ENCODE measurements at places on chromosomes 4 and X. TPM values are rescaled to one million over a fixed set of nuclear protein-coding genes. Genes with fewer than 3 reads are reported as not detected.
A peak's percentile ranks its signal among the peaks of the same experiment; 100 is the strongest.

Gene ADGRG2
- 2.4 TPM for total RNA-seq

Gene FAT4
- total RNA-seq = 21.3 TPM

Gene PRRG3
- 0.43 TPM for total RNA-seq

Gene TKTL2
- not detected for total RNA-seq

Gene SSX2B
- total RNA-seq = not detected

- no peaks in the 10 kb centered on the region for H3K27me3 ChIP-seq
- no peak overlapping the region for H3K27ac ChIP-seq
- H3K4me1 ChIP-seq = no peaks in the 10 kb centered on the region
Measured at GRCh38 chr4:139619644-139620043, 46.0 kb upstream of the MGST2 start.

GRCh38 chr4:154368060-154368459, 123.5 kb downstream of the DCHS2 start:
- no peaks in the 10 kb centered on the region for H3K36me3 ChIP-seq
- H3K27ac ChIP-seq = no peak overlapping the region
- peaks cover 17% of the 10 kb centered on the region for H3K27me3 ChIP-seq
- no peaks in the 10 kb centered on the region for H3K4me1 ChIP-seq
- no peak overlapping the region for H3K4me3 ChIP-seq

DNA sequence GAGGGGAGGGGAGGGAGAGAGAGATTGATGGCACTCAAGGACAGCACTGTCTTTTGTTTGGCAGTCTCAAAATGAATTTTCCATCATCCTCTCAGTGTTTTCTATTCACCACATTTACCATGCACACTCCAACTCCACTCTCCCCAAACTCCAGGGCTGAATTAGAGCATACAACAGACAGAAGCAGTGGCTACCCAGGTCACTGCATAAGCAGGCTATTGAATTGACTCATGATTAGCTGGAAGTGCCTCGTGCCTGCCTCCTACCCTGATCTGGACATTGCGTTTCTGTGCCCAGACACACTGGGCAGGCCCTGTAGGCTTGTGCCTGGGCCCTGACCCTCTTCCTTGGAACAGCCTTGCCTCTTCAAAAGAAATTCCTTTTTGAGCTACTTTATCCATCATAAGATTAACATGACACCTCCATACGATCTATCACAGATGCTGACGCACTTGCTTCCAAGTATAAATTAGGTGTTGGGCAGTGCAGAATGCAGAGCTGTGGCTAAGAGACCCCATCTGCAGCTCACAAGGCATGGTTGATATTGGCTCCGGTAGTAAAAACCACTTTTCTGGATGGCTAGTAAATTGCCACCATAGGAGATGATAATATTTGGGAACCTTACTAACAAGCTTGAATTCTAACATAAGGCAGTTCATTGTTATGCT, 752.9 kb downstream of the RPA4 start:
- no peaks in the 10 kb centered on the region for H3K27me3 ChIP-seq
- no peak overlapping the region for H3K4me3 ChIP-seq
- peaks cover 27% of the 10 kb centered on the region for H3K4me1 ChIP-seq
- no peaks in the 10 kb centered on the region for H3K36me3 ChIP-seq
- no peak overlapping the region for H3K27ac ChIP-seq
- no peak for DNase-seq

DNA sequence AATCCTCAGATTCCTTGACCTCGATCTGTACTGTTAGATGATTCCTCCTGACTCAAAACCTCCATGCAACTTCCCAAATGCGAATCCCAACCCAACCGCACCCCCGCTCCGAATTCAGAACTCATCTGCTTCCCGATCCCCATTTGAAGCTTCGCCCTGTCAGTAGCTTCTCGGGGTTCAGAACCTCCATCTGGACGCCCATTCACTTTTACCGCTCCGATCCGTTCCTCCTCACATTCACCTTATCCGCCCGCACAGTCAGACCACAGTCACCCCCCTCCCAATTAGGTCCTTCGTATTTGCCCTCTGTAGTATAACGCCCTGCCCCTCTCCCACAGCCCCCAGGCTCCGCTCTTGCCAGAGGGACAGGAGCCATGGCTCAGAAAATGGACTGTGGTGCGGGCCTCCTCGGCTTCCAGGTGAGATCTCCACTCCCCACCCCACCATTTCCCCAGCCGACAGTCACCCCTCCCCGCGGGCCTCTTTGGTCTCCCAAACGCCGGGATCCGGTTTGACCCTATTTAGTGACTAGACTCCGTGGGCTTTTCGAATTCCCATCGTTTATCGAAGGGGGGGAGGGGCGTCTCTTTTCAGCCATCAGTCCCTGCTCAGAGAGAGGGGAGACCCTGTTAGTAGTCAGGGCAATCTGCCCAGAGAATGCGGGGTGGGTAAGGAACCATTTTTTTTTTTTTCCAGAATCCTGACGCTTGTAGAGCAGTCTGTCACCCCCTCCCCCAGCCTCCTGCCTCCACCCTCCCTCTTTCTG, 691 bp downstream of the MAGED1 start:
- peaks cover 20% of the 10 kb centered on the region for H3K36me3 ChIP-seq
- no peak for DNase-seq
- peaks cover 9% of the 10 kb centered on the region for H3K4me1 ChIP-seq
- peak overlapping the region; percentile 96 for H3K27ac ChIP-seq

DNA sequence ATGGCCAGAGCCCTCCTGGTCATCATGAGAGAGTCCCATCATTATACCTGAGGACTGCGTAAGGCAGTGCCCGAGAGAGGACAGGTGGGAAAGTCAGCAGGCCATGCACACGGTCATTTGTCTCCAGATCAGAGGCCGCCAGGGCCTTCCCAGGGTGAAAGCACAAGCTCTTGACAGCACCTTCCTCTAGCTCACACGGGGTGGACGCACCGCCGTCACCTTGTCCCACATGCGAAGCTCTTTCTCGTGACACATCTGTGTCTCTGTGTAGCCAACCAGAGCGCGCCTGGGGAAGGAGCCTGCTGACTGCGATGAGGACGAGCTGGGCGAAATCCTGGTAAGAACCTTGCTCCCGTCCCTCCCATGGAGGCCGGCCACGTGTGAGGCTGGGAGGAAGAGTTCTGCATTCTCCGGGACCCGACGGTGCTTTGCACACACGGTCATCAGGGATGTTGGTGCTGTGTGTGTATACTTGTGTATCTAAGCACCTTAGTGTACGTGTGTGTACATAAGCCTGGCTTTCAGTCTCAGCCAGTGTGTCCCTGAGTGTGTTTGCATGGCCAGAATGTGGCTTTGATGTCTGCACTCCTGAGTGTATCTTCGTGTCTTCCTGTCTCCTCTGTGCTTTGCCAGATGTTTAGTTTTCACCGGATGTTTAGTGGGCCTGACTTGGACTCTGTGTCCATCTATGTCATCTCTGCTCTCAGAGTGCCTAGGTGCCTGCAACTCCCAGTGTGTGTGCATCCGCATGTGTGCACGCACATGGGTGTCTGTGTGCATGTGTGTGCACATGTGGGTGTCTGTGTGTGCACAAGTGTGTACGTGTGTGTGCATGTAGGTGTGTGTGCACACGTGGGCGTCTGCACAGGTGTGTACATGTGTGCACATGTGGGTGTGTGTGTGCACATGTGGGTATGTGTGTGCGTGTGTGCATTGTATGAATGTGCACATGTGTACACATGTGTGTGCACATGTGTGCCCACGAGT, 15.1 kb downstream of the ATP5ME start:
- H3K27ac ChIP-seq = peak overlapping the region; percentile 56
- H3K4me1 ChIP-seq = no peaks in the 10 kb centered on the region
- no peak for DNase-seq
- no peaks in the 10 kb centered on the region for H3K36me3 ChIP-seq
- H3K27me3 ChIP-seq = no peaks in the 10 kb centered on the region

DNA sequence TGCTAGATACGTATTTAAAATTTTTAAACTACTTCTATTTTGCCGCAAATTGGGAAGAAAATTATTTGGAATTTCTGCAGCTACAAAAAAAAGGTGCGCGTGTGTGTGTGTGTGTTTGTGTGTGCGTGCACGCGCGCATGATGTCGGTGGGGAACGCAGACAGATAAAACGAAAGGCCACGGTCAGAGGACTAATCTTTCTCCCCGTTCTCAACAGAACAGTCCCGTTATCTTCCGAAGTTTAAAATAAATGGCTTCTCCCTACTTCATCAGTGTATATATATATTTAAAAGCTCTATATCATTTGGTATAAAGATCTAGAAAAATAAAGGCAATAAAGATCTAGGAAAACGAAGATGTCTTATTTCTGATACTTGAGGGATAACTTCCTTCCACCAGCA, 1.5 kb downstream of the MGARP start:
- H3K4me1 ChIP-seq = peaks cover 16% of the 10 kb centered on the region
- peaks cover 42% of the 10 kb centered on the region for H3K27me3 ChIP-seq
- no peak overlapping the region for H3K27ac ChIP-seq
- DNase-seq = no peak

DNA sequence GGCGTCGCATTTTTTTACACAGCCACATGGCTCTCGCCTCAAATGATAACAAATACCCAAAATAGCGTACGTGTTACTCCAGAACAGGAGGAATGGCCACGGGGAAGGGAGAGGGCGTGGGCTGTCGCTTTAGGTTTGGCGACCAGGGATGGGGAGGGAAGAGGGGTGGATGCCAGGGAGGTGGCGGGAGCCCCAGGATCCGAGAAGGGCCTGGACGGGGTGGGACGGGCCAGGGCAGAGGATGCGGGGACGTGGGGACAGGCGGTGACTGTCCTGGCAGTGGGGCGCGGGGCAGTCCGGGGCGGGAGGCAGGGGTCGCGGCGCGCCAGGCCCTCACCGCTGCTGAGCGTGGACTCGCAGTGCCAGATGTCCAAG, 631 bp downstream of the TMEM47 start:
- DNase-seq = peak; percentile 65
- peak overlapping the region; percentile 91 for H3K4me3 ChIP-seq
- peak overlapping the region; percentile 78 for H3K27ac ChIP-seq
- H3K27me3 ChIP-seq = peaks cover 58% of the 10 kb centered on the region
- no peaks in the 10 kb centered on the region for H3K36me3 ChIP-seq

- peak; percentile 89 for DNase-seq
- peak within 1 kb of the TSS; percentile 89 for H3K4me3 ChIP-seq
- no peaks in the 10 kb centered on the region for H3K4me1 ChIP-seq
- peaks cover 4% of the 10 kb centered on the region for H3K27me3 ChIP-seq
- no peaks in the 10 kb centered on the region for H3K36me3 ChIP-seq
Measured at GRCh38 chrX:69615779-69616456, at the start of gene EDA. Gene EDA (plus strand): TSS chrX:69616113.

GRCh38 chrX:133681897-133682296, 266.6 kb upstream of the GPC4 start:
- peaks cover 8% of the 10 kb centered on the region for H3K4me1 ChIP-seq
- H3K4me3 ChIP-seq = no peak overlapping the region
- peaks cover 8% of the 10 kb centered on the region for H3K27me3 ChIP-seq
- peaks cover 8% of the 10 kb centered on the region for H3K36me3 ChIP-seq
- no peak for DNase-seq

DNA sequence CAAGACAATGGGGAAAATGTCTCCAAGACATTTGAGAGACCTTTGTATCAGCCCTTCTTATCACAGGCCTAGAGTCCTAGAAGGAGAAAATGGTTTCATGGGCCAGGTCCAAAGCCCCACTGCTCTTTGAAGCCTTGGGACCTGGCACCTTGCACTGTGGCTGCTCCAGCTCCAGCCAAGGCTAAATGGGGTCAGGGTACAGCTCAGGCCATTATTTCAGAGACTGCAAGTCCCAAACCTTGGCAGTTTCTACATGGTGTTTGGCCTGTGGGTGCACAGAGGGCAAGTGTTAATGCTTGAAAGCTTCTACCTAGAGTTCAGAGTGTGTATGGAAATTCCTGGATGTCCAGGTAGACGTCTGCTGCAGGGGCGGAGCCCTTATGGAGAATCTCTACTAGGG, 28.5 kb downstream of the SHROOM3 start:
- peaks cover 5% of the 10 kb centered on the region for H3K36me3 ChIP-seq
- no peak overlapping the region for H3K4me3 ChIP-seq
- no peak overlapping the region for H3K27ac ChIP-seq
- DNase-seq = no peak
- peaks cover 12% of the 10 kb centered on the region for H3K4me1 ChIP-seq

GRCh38 chr4:154807042-154807630, 26.1 kb downstream of the RBM46 start:
- H3K4me3 ChIP-seq = no peak overlapping the region
- no peak overlapping the region for H3K27ac ChIP-seq
- no peak for DNase-seq
